NCI-H2029 (cell line): ENCODE measurements at places on chromosomes 2 and 18.

GRCh38 chr2:2919574-2920365 lies 457.8 kb downstream of the EIPR1 start:
- no peak for DNase-seq

GRCh38 chr2:68434981-68435380 lies 32.1 kb downstream of the FBXO48 start:
- no peak for DNase-seq

- DNase-seq = no peak
Measured at GRCh38 chr2:58667137-58667774, 426.1 kb upstream of the FANCL start.

GRCh38 chr2:68824831-68825230 lies 46.4 kb downstream of the BMP10 start:
- no peak for DNase-seq

GRCh38 chr2:29113027-29113686 lies 2.1 kb upstream of the CLIP4 start:
- no peak for DNase-seq

DNA sequence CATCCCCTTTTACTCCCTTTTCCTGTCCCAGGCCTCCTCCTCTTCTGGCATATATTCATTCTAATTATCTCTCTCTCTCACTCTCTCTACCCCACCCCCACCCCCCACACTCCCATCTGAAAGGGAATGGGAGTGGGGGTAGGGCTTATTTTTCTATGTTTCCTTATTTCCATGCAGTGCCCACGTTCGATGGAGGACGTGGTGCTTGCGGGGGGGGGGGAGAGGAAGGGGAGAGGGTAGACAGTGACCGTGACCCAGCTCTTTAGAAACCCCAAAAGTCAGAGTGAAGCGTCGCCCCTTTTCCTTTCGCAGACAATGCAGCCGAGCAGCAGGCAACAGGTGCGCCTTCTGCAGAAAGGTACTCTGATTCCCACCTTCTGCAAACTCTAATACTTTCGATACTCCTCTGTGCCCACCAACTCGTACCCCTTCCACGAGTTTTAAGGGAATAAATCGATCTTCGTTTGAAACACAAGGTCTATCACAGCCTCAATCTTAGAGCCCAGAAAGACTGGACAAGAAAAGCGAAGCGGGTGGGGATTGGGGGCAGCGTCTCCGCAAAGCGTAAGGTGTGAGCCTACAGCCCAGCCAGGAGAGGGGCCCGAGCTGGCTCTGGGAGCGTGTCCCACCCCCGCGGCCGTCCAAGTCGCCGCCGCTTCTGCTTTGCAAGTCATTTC lies 891 bp upstream of the NR4A2 start:
- DNase-seq = no peak

- DNase-seq = no peak
Measured at GRCh38 chr2:144229296-144229695, 290.6 kb downstream of the ZEB2 start.
